ENCODE measurements at places on chromosomes 2 and 18.
A peak's percentile ranks its signal among the peaks of the same experiment; 100 is the strongest.

DNA sequence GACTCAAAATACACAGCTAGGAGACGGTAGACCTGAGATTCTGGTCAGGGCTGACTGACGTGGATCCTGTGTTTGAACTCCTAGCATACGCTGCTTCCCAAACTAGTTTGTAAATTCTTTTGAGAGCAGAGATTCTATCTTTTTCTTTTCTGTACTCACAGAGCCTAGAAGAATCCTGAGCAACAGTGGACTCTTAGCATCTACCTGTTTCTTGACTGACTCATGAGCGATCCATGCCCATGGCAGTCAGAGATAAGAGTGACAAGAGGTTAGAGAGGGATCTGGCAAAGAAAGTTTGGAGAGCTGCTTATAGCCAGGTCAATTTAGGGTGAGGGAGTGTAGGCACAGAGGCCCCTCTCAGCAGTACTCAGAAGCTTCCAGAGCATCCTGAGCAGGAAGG is 41.1 kb upstream of the PPP1CB start:
- no peak for DNase-seq

- peak; percentile 48 for DNase-seq
These were observed 279.5 kb upstream of the PKDCC start for GRCh38 chr2:41768310-41768709.

- no peak for DNase-seq
These were observed 15.5 kb upstream of the ABCB11 start for GRCh38 chr2:169046440-169047151.

DNA sequence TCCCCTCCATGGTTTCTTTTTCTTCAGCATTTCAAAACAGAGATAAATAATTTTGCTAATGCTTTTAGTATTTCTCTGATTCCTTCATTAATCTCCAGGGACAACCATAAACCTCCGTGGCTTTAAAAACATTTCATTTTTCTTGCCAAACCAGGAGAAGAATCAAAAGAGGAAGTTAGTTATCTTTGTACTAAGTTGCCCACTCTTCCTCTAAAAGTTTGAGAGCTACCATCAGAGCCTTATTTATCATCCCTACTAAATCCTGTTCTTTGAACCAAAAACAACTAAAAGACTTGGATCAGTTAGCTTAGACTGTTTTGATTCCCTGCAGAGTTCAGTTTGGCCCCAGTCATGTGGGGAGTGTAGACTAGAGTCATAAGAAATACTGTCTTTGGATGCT is 208.4 kb downstream of the SETBP1 start:
- DNase-seq, result no peak

GRCh38 chr18:79917853-79918614 is 33.4 kb downstream of the SLC66A2 start:
- DNase-seq, result peak; percentile 32

- DNase-seq, result no peak
These were observed 2.5 kb downstream of the UXS1 start for GRCh38 chr2:106191511-106192016.
